ENCODE measurements at places on chromosomes 2 and 18.

- DNase-seq, result no peak
These were observed 8.6 kb upstream of the L3MBTL4 start for GRCh38 chr18:6423289-6423688.

DNA sequence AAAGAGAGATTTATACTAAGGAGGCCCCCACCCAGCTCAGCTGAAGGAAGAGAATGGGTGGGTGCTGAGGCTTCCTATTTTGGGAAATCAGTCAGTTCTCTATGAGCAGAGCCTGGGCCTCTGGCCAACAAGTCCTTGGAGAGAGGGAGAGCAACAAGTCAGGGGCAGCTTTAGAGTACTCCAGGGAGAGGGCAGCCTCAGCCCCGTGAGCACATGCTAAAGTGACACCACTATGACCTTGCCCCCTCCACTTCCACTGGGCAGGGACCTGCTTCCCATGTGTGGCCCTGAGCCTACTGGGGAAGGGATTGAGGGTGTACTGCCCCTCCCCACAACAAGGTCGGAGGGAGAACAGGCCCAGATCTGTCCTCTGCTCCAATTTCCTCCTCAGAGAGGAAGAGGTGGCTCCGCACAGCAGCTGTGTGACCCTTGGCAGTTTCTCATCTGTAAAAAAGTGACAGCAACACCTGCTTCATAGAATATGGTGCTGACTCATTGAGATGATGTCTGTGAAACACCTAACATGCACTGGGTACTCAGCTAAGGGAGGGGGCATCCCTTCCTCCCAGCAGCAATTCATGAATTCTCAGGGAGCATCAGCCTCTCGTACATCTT lies 72.9 kb downstream of the CLHC1 start:
- DNase-seq, result peak; percentile 55

GRCh38 chr2:153497938-153498629 lies 19.5 kb upstream of the RPRM start:
- no peak for DNase-seq

- no peak for DNase-seq
These were observed 8.4 kb downstream of the CASP10 start for GRCh38 chr2:201191132-201191875.

DNA sequence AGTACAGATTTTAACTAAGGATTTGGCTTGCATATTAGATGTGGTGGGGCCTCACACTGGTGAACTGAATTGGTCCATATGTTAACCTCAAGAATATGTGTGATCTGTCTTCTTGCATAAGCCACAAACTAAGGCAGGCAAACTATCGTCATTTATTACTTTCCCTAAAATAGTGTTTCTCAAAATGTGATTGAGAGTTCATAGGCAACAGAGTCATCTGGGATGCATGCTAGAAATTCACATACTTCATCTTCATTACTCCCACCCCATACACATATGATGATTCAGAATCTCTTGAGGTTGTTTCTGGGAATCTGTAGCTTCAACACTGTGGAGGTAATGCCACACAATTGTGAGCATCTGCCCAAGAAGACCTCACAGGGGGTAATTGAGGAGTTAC lies 822.8 kb upstream of the CDH2 start:
- DNase-seq, result no peak

GRCh38 chr2:121212661-121213325 lies 72.2 kb downstream of the TFCP2L1 start:
- no peak for DNase-seq

GRCh38 chr18:10293966-10294365 lies 160.5 kb upstream of the APCDD1 start:
- no peak for DNase-seq

DNA sequence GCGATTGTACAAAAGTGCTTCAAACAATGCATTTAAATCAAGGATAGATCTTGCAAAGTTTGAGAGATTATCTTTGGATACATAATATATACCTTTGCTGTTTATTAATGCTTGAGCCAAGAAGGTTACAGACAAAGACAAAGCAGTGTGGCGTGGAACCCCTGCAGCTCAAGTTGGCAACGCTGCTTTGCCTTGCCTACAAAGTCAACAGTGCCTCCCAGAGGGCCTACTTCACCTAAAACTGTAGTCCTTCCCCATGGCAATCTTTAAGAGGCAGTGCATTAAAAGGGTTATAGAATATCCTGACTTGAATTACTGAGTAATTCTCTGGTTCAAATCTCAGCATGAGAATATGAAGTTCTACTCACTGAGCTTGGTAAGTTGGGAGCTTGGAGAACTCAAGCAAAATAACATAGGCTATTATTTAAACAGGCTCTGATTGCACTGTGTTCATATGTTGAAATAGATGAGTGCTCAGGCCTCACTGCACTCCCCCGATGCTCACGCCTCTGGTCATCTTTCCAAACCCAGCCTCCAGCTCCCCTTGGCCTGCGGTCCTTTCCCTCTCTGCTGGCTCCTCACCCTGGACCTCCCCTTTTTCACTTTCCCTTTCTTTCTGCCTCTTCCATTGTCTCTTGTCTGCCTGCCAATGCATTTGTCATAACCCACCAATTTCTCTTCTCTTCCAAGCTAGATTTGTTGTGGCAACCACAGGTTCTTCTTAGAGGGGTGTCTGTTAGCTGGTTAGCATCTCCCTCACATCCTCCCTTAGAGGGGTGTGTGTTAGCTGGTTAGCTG lies 96.5 kb downstream of the MYT1L start:
- peak; percentile 77 for DNase-seq

- DNase-seq, result peak; percentile 9
These were observed 184.8 kb downstream of the NCK2 start for GRCh38 chr2:105929516-105929915.

DNA sequence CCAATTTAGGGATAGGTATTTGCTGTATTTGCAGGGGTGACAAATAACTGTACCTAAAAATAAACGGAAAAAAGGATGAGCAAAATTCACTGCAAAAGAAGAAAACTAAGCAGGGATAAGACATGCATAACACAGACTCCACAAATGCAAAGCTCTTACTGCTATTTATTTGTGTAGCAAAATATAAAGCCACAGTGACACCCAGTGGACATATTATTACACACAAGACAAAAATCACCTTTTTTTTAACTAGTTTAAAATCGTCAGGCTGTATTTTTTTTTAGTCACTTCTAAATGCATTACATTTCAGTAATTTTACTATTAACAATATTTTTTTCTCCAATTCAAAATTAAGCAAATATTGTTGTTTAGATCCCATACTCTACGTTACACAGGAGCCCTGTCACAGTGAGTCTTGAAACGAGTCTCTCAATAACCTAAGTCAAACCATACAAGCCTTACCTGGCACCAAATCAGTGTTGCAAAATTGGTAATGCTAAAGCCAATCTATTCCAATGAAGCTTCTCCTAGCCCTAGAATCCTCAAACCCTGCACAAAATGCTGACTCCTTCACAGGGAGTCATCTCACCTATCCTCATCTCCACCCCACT lies 23.7 kb downstream of the METTL4 start:
- DNase-seq, result no peak

GRCh38 chr18:26453386-26453901 lies 94.9 kb downstream of the KCTD1 start:
- no peak for DNase-seq

DNA sequence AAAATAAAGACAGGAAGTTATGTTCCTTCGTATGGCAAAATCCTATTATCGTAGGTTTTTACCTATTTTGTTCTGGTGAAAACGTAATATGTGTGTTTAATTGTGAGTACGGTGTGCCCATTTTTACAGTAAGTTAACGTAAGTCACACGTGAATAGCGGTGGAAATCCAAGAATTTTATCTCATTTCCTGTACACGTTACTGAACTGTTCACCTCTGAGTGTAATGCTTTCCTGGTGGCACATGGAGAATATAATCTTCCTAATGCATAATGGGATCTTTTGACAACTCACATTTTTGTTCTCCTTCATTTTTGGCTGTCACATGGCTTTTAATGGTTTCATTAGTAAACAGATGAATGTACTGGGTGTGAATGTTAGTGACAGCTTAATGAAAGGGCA lies 28.2 kb downstream of the BCL2L11 start:
- DNase-seq, result no peak

DNA sequence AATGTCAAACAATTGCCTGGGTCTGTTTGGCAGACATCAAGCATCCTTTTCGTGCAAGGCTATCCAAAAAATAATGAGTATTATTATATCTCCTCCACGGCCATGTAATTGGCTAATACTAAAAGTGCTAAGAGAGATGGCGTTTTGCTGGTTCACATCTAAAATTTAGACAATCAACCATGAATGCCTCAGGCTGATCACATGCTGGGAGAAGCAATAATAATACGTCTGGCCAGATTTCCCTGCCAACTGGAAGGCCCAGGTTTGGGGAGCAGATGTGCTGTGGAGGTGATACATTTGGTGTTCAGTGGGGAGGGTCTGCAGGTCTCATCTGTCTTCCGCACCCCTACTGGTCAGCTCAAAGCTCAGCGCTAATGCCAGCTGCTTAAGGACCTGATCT lies 60.3 kb upstream of the CREB1 start:
- no peak for DNase-seq

DNA sequence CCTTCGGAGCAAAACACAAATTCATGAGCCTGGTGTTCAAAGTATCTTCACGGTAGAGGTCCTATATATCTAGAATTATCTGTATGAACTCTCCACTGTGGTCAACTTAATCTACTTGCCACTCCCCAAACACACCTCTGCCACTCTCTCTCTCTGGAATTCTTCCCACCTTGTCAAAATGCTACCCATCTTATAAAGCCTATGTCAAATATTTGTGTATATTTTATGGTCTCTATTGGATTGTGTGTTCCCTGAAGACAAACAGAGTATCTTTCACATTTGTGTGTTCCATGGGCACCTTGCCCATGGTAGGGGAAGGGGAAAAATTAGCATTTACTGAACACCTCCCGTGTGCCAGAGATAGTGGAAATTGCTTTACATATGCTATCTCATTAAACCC lies 83.2 kb upstream of the ATL2 start:
- no peak for DNase-seq

DNA sequence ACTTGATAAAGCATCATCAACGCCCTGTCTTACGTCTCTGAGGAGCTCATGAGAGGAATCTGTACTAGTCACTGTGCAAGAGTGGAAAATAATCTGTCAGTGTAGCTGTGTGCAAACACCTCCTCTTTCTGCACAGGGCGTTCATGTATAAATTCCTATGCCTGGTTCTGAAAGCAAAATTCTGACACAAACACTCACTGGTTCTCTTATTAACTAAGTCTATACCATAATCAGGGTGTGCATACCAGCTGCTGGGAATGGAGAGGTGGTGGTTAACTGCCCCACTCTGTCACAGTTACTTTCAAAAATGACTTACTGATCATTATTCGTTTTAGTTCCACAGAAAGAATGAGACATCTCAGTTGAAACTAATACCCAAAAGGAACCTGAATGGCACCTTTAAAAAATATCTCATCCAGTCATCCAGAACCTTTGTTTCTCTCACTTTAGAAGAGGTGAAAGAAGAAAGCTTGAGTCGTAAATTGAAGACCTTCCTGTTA lies 35.7 kb downstream of the STK39 start:
- DNase-seq, result no peak

DNA sequence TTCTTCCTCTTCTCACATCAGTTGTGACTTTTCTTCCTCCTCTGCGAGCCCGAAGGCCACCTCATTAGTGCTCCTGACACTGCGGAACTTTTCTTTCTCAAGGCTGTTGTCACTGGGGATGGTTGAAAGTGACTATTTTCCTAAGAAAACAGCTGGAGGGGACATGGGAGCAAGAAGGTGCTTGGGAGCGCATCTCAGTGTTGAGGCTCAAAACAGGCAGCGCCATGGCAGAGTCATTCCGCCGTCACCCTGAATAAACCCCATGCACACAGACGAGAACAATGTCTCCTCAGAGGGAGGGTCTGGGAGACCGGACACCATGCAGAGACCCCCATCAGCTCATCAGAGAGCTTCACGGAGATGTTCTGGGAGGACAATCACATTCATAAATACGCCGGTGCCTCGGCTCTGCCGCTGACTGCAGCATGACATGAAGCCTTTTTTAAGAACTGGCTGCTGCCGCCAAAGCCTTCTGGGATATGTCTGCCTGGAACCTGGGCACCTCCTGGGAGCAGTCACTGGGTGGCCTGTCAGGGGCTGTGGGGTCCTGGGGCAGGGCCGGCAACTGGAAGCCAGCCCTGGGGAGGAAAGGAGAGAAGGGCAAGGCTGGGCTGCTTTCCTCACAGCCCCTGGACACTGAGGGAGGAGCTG lies 19.2 kb downstream of the ATOH8 start:
- DNase-seq, result no peak

GRCh38 chr2:121210691-121211090 lies 74.3 kb downstream of the TFCP2L1 start:
- no peak for DNase-seq

- DNase-seq, result no peak
These were observed 512.7 kb downstream of the CMPK2 start for GRCh38 chr2:6352906-6353515.

- DNase-seq, result peak; percentile 96
These were observed 84.3 kb downstream of the EFEMP1 start for GRCh38 chr2:55839182-55839819.

DNA sequence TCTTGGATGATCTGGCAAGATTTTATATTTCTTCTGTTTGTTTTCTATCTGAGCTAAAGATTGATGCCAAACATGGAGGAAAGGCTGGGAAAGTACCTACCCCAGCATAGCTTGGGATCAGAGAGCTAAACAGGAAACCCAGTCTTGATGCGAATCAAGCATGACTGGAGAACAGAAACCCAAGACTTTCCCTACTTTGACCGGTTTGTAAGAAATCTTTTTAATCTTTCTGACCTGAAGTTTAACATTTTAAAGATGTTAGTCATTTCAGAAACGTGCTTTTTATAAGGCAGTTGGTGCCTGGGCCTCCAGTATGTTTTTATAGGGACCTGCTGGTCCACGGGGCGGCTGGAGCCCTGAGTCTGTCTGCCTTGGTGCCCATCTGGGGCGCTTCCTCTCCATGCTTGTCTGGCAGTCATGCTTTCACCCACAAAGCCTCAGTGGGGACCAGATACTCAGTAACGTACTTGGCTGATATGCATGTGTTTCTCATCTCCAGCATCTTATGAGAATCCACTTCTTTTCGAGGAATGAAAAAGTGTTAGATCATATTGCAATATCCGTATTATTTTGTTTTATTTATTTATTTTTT lies 266.5 kb downstream of the PTGR3 start:
- no peak for DNase-seq

GRCh38 chr2:24181849-24182248 lies 7.0 kb downstream of the FAM228A start:
- no peak for DNase-seq

DNA sequence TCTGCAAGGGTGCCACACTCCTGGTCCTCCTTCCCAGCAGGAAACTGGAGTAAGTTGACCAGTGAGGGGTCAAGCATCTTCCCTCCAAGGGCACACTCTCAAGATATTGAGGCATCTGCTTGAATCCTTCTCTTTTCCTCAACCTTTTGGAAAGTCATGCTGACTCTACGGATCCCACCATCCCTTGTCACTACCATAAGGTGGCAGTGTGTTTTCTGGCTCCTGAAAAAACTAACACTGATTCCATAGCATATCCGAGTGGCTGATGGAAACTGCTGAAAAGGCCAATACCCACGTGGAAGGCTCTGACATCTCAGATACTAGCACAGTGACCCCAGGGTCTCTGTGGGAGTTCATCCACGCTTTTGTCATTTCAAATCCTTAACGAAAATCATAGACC lies 37.1 kb downstream of the GPR45 start:
- no peak for DNase-seq

GRCh38 chr2:75607988-75608683 lies 38.4 kb upstream of the MRPL19 start:
- no peak for DNase-seq
